ENCODE measurements at places on chromosomes 1 and 21.

- no peak for DNase-seq
Observed at GRCh38 chr1:201104141-201104540, 8.1 kb downstream of the CACNA1S start.

GRCh38 chr1:192160196-192160595, 1.9 kb downstream of the RGS18 start:
- DNase-seq, result peak; percentile 13

GRCh38 chr1:33971913-33972312, 108.0 kb downstream of the HMGB4 start:
- DNase-seq, result no peak

DNA sequence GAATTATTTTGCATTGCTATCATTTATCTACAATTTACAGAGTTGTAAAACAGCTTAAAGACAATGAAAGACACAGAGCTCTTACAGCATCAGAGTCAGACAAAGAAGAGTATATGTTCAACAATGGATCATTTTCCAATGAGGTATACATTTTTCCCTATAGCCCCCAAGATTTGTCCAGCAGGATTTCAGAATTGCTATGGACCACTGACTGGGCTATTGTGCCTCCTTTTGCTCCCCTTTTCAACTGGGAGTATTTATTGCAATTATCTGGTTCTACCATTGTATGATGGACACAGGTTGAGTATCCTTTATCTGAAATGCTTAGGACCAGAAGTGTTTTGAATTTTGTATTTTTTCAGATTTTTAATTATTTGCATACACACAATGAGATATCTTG, 62.5 kb upstream of the DNAH14 start:
- DNase-seq, result no peak
